Fibroblast of skin of left biceps (primary cell): ENCODE measurements at places on chromosomes 3 and 15.

DNA sequence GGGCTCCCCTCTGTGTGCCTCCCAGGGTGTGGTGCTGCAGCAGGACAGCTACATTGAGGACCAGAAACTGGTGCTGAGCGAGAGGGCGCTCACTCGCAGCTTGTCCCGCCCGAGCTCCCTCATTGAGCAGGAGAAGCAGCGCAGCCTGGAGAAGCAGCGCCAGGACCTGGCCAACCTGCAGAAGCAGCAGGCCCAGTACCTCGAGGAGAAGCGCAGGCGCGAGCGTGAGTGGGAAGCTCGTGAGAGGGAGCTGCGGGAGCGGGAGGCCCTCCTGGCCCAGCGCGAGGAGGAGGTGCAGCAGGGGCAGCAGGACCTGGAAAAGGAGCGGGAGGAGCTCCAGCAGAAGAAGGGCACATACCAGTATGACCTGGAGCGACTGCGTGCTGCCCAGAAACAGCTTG, 53.7 kb downstream of the KLHL25 start:
- no peak for DNase-seq

DNA sequence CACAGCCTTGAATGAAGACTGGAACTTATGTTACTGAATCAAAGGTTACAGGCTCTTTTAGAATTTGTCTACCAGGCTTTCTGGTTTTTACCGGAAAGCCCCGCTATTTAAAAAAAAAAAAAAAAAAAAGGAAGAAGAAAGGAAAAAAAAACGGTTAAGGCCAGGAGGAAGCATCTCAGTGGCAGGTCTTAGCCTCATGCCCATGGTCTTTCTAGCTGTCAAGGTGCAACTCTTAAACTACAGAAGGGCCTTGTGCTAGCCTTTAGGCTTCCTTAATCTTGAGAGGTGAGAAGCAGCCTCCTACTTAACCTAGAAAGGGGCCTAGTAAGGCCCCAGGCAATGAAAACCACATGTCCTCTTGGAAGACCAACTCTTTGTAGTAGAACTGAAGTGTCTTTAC, 77.5 kb downstream of the TBC1D5 start:
- DNase-seq, result no peak

- no peak for DNase-seq
Observed at GRCh38 chr3:189941125-189941524, 179.6 kb downstream of the P3H2 start.

GRCh38 chr15:82569834-82570233, 29.6 kb upstream of the RPS17 start:
- DNase-seq, result no peak

DNA sequence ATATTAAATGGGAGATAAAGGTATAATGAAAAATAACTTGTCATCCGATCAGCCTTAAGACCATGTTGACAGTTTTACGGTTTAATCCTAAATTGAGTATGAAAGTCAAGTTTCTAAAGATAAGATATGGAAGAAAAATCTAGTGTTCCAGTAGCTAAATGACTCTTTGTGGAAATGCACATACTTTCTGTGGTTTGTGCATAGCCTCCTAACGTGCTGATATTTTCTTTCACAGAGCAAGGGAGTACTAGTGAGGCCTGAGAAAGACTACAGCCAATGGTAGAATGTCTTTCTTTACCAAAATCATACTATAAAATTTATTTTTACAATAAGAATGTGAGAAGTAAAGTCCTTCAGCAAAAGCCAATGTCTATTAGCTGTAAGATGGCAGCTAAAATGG, 430.6 kb upstream of the RGMA start:
- no peak for DNase-seq

DNA sequence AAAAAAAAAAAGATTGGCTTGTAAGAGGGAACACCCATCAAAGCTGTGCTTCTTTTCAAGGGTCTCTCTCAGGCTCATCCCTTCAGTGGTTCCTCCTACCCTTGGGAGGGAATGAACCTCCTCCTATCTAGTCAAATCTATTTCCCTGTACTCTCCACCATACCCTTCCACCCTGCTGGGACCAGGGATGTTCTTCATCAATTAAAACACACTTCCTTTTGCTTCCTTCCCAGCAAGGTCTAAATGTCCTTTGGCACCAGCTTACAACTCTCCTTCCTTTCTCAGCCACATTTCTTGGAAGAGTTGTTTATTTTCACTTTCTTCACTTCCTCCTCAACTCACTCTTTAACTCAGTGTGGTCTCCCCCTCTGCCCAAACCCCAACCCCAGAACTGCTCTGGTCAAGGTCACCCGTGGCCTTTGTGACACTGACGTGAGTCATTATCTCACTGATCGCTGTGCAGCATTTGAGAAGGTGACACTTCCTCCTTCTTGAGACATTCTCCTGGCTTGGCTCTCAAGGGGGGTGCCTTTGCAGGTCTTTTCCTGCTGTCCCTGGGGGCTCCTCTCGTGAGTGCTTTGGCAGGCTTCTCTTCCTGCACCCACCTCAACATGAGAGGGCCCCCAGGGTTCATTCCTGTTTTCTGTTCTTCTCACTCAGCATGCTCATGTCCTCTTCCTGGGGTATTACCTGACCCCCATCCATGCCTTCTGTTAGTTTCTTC, 210.5 kb upstream of the TLE3 start:
- DNase-seq, result no peak

DNA sequence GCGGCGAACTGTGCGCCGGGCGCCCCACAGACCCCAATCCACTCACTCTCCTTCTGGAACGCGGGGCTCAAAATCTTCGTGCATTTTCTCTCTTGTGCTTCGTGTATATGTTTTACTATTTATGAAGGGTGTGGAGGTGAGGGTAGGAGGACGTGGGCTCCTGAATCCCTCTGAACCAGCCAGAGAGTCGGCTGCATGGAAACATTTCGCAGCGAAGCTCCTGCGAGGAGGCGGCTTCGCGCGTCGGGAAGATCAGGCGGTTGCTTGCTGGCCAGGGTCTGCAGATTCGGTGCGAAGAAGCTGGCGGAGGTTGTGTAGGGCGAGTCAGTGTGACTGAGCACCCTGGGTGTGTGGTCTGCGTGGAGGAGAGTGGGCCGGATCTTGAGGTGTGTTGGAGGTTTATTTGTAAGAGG, 1.1 kb downstream of the CNTN4 start:
- no peak for DNase-seq

- DNase-seq, result no peak
Observed at GRCh38 chr3:10651506-10651905, 146.1 kb upstream of the ATP2B2 start.

DNA sequence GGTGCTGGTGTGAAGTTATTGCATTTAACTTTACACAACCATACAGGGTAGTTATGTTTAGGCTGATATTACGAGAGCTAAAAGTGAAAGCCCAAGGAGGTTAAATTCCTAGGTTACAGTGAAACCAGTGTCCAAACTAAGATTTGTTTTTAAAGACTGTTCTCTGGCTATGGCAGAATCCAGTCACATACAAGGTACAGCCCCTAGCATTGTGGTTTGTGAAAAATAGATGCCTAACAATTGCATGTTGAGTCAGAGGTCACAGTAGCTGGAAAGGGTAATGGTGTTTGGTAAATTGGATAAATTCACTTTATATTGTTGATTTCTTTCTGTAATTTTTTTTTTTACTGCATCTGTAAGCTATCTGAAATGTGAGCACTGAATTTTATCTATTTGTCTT, 614.6 kb upstream of the TBL1XR1 start:
- no peak for DNase-seq

DNA sequence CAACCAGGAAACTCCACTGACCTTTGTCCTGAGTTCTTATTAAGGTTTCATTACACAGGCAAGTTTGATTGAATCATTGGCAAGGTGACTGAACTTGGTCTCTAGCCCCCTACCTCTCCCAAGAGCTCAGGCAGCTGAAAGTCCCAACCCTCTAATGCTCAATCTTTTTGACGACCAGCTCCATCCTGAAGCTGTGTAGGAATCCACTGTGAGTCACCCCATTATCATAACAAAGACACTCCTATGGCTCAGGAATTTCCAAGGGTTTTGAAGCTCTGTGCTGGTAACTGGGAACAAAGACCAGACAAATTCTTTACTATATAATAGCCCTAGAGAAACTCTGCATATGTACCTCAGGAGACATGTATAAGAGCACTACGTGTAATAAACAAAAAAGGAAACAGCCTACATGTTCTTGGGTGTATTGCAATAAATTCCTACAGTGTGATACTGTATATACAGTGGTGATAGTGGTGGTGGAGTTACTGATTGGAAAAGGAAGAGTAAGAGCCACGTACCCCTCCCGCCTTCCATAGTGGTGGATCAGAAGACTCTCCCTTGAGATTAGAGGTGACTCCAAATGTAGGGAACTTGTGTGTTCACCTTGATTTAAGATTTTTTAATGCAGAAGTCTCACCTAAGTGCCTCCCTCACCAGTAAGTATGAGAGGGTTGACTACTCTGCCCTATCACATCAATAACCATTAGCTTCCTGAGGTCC, 116.6 kb downstream of the ST8SIA2 start:
- no peak for DNase-seq

DNA sequence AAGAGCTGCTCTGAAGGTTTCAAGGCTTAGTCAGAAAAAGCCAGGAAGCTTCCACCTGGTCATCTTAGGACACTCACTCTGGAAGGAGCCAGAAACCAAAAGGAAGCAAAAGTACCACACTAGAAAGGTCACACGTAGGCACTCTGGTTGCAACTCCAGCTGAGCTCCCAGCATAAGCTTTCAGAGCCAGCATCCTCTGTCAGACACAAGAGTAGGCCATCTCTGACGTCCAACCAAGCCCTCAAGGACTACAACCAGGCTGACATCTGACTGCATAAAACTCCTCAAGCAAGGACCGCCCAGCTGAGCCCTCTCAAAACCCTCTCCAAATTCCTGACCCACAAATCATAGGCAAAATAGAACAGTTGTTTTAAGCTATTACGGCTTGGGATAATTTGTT, 12.8 kb downstream of the SH3BP5 start:
- DNase-seq, result no peak

DNA sequence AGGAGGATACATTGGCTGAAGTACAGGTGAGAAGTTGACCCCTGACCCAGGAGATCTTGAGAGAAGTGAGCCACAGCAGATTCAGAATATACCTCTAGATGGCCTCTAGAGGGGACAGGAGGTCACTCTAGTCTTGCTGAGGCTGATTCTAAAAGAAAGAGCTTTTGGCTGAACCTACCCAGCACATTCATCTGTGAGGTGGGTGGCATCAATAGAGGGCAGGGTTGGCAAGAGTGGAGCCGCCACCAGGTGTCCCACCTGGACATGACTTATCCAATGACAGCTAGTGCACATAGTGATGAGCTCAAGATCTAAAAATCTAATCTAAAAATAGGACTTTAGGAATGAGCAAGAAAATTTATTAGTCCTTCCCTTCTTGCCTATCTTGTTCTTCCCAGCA, 51.6 kb downstream of the CYP19A1 start:
- DNase-seq, result no peak

- no peak for DNase-seq
Observed at GRCh38 chr3:14305324-14305723, 97.1 kb upstream of the SLC6A6 start.

- no peak for DNase-seq
Observed at GRCh38 chr3:149204390-149204991, 17.1 kb downstream of the CP start.

- no peak for DNase-seq
Observed at GRCh38 chr3:42764561-42765295, 8.3 kb downstream of the CCDC13 start.

GRCh38 chr3:123791073-123791370, 93.1 kb downstream of the MYLK start:
- no peak for DNase-seq

DNA sequence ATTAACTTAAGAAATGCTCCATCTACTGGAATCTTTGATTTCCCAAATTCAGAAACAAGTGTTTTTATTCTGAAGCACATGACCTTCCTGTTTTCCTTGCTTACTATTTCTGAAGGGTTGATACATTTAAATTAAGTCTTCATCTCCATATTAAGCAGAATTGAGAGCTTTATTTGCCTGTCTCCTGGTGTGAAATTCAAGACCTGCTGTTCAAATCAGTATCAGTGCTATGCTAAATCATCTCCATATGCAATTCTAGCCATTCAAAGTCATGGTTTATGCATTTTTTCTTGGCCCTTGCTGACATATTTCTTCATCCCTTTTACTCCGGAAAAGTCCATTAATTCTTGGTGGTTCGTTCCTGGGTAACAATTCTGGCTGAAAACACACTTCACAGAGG, 195.4 kb downstream of the ATP8B4 start:
- peak; percentile 37 for DNase-seq

GRCh38 chr15:62307551-62307950, 142.5 kb upstream of the C2CD4B start:
- DNase-seq, result no peak

DNA sequence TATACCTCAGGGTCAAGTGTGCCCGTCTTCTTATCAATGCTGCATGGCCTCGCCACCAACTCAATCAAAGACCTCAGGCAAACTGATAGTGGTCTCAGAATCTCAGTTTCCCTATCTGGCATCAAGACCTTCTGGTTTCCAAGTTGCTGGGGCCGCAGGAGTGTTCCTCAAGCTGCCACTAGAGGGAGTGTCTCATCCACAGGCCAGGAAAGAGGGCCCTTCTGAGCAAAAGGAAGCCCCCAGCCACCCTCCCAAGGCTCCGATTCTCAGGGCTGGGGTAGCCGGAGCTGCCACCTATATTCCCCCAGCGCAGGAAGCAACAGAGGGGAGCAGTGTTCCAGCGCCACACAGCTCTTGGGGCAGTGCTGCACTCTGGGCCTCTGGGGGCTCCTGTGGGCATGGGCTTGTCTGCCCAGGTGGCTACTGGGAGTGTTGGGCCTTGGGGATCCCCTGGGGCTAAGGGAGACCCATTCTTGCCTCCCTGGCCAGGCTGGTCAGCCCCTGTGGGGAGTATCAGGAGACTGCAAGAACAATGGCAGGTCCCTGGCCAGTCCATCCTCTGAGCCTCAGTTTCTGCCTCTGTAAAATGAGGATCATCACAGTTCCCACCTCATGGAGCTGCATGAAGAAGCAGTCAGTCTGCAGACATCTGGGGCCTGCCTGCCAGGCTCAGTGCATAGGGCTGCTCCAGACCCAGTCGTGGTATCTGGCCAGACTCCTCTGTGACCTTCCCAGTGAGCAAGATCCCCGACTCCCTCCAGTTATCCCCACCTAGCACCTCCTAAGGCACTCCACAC, 23.4 kb upstream of the SEC13 start:
- DNase-seq, result no peak

DNA sequence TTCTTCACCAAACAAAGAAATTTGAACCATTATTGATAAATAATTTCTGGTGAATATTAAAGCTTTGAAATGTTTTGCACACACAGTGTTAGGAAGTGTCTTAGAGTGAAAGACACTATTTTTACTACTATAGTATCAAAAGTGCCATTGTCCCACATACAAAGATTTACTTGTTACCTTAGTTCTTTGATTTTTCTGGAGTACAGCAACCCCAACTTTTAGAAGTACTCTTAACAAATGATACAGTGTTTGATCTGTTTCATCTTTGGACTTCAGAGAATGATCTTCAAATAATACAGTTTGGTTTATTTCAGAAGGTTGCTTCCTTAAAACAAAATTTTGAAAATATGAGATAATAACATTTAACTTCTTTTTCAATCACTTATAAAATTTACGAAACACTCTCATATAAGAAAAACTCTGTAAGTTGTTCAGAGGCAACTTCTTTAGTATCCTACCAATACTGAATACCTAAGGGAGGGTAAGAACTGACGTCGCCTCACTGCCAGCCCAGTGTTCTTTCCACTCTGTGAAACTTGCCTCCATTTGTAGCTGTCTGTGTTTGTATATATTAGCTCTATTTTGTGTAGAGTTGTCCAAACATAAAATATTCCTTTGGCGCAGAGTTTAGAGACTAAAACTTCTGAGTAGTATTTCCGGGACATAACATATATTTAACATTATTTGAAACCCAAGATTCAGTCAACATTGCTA, 464.2 kb downstream of the LPP start:
- DNase-seq, result no peak
